ENCODE measurements at places on chromosomes 5 and 9. TPM values are rescaled to one million over a fixed set of nuclear protein-coding genes. Genes with fewer than 3 reads are reported as not detected.

TXNDC8 gene
- not detected for total RNA-seq

TAS2R1 gene
- total RNA-seq, result not detected

HSD17B3 gene
- total RNA-seq, result not detected

IFT74 gene
- total RNA-seq, result 11.6 TPM

PCDHAC1 gene
- not detected for total RNA-seq

SPATA31E1 gene
- total RNA-seq, result not detected

- DNase-seq, result peak; percentile 84
Measured at GRCh38 chr9:97398999-97399758, 12.7 kb upstream of the TDRD7 start.

DNA sequence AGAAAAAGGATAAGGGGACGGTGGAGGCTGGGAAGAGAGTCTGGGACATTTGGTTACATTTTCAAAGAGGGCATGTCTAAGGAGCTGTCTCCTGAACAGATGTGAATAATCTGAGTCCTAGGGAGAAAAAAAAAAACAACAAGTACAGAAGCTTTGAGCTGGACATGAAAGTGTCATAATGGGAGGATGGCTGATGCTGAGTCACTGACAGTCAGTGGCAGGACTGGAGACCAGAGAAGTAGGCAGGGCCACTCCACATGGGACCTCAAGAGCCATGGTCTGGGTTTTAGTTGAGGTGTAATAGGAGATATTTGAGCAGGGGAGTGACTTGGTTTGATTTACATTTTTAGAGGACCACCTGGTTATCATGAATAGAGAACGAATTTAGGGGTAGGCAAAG is 70.6 kb downstream of the DPYSL3 start:
- no peak for DNase-seq

DNA sequence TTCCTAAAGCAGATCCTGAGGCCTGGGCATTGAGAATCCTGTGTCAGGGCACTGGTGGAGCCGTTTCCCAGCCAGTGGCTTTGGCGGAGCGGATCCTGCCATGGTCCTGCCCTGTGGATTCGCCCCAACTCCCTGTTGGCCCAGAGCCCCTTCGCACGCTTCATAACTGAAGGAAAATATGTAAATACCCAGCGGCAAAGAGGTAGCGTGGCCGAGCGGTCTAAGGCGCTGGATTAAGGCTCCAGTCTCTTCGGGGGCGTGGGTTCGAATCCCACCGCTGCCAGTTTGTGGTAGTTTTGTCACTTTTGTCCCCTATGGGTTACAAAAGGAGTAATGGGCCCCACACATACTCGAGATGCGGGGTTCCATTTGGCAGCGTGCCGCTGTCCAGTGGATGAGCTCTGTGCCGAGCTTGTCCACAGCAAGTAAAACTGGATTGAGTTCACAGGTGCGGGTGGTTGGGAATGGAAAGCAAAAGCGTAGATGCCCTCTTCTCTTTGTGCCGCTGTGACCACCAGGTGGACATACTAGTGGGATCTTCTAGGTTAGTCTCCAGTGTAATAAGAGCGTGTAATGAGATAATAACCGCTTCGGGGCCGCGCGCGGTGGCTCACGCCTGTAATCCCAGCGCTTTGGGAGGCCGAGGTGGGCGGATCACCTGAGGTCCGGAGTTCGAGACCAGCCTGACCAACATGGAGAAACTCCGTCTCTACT is 17.3 kb downstream of the TRIM7 start:
- peak; percentile 87 for DNase-seq

- DNase-seq, result no peak
Measured at GRCh38 chr9:13128266-13128860, 151.1 kb downstream of the MPDZ start.

DNA sequence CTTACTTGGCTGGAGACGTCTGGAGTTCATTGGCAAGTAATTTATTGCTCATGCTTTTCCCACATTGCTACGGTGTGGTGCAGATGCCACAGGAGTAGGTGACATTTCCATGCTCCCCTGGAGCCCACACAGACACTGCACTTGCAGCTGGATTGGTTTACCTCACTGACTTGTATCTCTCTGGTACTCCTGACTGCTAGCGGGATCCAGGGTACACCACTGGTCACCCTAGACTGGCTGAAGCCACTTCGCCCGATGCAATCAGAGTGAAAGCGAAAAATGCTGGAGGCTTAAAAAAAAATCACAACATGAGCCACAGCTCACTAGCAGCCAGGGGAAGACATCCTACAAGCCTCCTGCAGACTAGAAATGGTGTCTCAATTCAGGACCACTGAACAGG is 32.6 kb upstream of the SLIT3 start:
- DNase-seq, result no peak

DNA sequence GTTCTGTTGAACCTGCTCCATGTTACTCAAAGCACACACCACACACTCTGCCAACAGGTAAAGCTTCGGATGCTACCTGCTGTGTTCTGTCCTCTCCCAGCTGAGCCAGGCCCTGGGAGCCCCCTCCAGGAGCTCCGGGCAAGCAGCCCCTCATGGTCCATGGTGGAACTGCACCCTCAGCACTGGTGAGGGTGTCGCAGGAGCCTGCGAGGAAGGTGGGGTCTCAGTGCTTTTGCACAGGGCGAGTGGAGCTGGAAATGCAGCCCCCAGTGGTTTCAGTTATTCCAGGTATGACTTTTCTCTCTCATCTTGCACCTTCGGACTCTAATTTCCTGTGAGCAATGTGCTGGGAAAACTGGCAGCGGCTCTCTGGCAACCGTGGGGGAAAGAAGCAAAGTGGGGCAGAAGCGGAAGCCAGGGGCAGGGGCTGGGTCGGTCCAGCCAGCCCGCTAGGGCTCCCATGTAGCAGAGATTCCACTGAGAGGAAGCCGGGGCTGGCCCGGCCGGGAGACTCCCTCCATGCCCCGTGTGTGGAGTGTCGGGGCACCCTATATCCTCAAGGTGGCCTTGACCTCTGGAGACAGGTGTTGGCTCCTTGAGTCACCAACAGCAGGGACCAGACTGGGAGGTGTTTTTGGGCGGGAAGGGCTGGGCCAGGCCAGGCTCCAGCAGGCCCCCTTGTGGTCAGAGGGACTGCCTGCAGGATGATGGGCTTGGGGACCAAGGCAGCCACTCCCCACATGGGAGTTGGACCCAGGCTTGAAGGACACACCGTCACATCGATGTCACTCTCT is 75.6 kb upstream of the PRSS3 start:
- peak; percentile 74 for DNase-seq

DNA sequence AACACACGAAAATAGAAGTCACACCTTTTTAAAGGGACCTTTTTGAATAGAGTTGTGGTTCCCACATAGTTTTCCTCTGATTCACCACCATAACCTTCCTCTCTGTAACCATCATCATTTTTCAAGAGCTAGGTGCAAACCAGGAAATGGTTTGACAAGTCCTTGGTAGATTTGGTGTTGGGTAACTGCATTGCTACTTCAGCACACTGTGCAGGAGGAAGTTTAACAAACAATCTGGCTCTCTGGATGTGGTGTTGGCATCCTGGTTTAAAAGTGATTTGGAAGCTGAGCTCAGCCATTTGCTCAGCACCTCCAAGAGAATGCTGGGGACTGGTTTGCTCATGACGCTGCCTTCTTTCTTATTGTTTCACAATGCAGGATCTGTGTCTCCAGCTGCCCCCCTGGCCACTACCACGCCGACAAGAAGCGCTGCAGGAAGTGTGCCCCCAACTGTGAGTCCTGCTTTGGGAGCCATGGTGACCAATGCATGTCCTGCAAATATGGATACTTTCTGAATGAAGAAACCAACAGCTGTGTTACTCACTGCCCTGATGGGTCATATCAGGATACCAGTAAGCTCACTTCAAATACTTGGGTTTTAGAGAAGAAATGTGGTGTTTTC is 213.1 kb downstream of the RFK start:
- DNase-seq, result peak; percentile 7
